ENCODE measurements at places on chromosomes 2 and 18.

GRCh38 chr18:31648966-31649429 lies 35.4 kb downstream of the B4GALT6 start:
- no peak for DNase-seq

DNA sequence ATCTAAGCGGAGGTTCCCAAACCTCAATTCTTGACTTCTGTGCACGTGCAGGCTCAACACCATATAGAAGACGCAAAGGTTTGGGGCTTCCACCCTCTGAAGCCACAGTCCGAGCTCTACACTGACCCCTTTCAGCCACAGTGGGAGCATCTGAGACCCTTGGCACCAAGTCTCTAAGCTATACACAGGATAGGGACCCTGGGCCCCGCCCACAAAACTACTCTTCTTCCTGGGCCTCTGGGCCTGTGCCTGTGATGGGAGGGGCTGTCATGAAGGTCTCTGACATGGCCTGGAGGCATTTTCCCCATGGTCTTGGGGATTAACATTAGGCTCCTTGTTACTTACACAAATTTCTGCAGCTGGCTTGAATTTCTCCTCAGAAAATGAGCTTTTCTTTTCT lies 1374.1 kb upstream of the NXPH2 start:
- no peak for DNase-seq

DNA sequence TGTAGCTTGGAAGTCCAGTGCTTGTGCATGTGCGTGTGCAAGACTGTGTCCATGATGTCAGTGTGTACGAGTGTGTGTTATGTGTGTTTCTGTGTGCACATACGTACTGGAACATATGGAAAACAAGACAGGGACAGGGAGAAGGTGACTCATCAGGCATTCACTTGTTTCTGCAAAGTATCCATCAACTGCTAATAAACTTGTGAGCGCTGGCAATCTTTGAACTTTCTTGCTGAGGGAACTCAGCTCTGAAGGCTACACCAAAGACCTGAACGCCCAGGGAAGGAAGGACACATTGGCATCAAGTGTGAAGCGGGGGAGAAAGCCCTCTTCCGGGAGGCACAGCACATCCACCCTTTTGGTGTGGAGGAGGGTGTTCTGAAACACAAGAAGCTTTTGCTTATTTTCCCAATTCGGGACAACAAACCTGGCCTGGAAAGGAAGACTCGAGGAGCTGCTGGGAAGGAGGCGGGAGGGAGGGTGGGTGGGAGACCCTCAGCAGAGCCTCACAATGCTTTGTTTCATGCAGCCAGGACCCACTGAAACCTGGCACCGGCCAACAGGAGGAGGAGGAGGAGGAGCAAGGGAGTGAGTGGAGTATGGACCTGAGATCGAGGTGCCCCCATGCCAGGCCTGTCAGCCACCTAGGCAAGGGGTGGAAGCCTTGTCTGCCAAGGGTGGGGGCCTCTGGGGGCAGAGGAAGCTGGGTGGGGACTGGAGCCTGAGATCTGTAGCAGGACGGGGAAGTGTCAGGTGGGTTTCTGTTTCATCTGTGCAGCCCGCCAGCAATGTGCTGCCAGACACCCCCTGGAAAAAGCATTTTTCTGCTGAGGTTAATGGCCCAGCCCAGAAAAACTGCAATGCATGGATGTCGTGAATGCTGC lies 26.8 kb downstream of the SMAD7 start:
- no peak for DNase-seq

DNA sequence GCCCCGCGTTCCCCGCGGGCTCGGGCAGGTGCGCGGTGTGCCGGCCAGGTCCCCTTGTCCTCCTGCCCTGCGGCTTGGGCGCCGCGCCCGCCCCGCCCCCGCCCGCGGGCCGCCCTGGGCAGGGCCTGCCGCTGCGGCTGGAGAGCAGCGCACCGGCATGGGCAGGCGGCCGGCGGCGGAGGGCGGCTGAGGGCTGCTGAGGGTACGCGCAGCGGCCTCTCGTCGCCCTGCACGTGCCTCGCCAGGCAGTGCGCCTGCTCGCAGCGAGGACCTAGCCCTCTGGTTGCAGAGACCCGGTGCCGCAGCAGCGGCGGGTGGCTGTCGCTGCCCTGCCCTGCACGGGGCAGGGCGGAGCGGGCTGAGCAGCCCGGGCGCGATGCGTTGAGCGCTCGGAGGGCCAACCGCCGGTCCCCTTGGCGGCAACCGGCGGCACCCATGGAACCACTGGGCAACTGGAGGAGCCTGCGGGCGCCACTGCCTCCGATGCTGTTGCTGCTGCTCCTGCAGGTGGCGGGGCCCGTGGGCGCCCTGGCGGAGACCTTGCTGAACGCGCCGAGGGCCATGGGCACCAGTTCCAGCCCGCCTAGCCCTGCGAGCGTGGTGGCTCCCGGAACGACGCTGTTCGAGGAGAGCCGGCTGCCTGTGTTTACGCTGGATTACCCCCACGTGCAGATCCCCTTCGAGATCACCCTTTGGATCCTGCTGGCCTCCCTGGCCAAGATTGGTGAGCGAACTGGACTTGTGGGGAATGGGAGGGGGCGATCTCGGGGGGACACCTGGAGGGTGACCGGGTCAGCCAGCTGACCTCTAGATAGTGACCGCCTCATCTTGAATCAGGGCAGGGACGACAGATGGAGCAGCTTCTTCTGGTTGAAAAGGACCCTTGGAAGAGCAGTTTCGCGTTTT lies at the start of gene SLC9A2:
TSS of gene SLC9A2 (plus strand) at position 140 of the 906 bp plus-strand sequence. CDS start at position 436, 296 bp downstream.
- peak; percentile 10 for DNase-seq

DNA sequence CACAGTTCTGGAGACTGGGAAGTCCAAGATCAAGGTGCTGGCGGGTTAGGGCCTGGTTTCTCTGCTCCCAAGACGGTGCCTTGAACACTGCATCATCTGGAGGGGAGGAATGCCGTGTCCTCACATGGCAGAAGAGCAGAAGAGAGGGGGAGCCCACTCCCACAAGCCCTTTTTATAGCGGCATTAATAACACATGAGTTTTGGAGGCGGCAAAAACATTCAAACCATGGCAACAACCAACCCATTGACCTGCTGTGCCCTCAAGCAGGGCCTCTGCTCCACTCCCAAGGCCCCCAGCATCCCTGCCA lies 62.0 kb downstream of the SMAD7 start:
- DNase-seq = no peak

GRCh38 chr2:14543284-14543683 lies 89.2 kb upstream of the LRATD1 start:
- no peak for DNase-seq

DNA sequence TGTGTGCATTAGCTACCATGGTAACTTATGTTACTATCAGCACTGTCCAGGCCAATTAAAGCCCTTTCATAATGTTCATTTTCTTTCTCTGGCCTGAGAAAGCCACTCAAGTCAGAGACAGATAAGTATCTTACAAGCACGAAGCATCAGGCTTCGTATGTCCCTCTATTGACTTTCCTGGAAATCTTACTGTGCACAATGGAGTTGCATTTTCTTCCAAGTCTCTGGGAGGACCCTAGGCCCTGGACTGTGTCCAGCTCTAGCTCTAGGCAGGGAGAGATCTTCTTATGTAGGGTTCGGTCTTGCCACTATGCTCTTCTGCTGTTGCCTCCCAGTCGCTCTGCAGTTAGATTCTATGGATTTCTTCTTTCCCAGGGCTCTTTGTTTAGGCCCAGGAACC lies 40.0 kb upstream of the ITGA6 start:
- no peak for DNase-seq

GRCh38 chr2:25497918-25498407 lies 156.2 kb upstream of the DNMT3A start:
- no peak for DNase-seq

DNA sequence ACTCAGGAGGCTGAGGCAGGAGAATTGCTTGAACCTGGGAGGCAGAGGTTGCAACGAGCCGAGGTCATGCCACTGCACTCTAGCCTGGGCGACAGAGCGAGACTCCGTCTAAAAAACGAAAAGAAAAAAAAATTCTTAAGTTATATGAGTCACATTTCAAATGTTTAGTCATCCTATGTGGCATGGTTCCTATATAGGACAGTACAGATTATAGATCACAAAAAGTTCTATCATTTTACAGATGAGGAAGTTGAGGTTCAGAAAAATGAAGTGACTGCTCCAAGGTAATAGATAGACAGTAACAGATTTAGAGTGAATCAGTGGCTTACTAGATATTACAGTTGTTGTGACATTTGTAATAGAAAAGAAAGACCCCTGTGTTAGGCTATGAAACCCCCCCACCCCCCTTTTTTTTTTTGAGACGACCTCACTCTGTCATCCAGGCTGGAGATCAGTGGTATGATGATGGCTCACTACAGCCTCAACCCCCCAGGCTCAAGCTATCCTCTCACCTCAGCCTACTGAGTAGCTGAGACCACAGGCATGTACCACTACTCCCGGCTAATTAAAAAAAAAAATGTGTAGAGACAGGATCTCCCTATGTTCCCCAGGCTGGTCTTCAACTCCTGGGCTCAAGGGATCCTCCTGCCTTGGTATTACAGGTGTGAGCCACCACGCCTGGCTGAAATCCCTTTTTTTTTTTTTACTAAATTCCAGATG lies 22.7 kb downstream of the PTPN4 start:
- no peak for DNase-seq

DNA sequence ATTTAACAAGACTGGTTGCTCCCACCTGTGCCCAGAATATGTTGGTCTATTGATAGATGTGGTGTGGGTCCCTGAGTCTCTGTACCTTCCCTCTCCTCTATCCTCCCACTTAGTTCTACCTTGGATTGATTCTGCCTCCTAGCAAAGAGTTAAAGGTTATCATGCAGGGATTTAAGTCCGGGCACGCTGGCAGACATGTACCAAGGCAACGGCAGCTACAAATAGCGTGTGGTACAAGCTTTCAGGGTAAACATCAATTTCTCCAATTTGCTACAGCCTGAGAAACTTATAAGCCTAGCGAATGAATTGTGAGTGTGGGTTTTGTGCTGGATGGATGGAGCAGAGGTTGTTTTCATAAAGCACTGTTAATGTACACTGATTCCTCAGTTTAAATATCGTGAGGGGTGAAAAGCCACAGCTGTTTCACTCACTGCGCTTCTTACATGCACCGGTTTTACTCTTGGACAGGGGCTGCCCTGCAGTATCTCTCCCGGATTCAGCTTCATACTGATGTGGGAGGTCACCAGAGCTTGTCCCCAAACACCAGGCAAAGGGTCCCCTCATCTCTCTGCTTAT lies 289.8 kb downstream of the ICOS start:
- DNase-seq = no peak

DNA sequence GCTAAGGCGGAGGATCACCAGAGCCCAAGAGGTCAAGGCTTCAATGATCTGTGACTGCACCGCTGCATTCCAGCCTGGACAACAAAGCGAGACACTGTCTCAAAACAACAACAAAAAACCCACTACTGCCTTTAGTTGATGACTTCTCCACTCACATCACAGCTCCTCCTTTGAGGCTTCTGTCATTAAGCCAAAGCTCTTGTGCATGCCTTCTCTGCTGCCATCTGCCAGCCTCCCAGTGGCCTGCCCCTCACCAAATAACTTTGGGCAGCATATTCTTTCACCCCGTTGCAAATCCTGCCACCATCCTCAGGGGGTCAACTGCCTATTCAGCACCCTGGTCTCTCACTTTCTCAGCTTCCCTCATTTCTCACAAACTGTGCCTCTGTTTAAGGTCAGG lies 27.5 kb downstream of the OSBPL1A start:
- DNase-seq = no peak

DNA sequence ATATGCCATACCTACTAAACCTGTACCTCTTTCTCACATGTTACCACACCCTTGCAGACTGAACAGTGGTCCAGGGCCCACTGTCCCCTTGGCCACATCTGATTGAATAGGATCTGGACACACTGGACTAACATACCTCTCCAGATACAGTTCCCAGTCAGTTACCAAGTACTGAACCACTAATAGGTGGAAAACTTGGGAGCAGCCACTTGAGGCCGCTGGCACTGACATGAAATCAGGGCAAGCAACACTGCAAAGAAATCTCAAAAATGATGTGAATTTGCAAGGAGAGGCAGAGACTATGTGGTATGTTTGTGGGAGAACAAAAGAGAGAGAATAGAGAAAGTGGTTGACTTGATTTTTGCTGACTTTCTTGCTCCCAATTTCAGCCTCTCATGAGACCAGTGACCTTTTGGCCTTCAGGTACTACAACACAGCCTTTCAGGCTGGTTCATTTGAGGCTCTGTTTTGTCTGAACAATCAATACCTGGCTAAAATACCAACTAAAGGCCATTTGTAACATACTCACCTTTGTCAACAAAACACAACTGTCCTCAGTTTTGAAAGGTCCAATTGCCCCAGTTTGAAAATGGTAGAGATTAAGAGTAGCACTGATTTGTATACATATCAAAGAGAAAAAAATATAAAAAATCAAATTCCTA lies 7.8 kb downstream of the GRB14 start:
- no peak for DNase-seq

- no peak for DNase-seq
Observed at GRCh38 chr2:170207901-170208300, 30.0 kb downstream of the MYO3B start.

GRCh38 chr2:241381872-241382271 lies 25.8 kb downstream of the FARP2 start:
- DNase-seq = no peak

DNA sequence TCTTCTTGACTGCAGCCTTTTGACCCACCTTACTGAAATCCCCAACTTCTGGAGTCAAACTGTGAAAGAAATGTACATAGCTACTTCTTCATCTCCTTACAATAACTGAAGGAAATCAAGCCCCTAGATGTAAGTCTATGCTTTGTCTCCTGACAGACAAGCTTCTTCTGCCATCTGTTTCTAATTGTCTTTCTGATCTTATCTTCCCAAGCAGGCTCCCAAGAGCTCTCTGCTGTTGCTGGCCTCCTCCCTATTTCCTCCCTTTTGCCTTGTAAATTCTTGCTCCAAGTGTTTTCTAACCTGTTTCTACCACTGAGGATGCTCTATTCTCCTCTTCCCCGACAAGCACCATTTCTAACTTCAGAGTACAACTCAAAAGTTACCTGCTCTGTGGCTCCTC lies 77.4 kb upstream of the OSR1 start:
- DNase-seq = no peak

DNA sequence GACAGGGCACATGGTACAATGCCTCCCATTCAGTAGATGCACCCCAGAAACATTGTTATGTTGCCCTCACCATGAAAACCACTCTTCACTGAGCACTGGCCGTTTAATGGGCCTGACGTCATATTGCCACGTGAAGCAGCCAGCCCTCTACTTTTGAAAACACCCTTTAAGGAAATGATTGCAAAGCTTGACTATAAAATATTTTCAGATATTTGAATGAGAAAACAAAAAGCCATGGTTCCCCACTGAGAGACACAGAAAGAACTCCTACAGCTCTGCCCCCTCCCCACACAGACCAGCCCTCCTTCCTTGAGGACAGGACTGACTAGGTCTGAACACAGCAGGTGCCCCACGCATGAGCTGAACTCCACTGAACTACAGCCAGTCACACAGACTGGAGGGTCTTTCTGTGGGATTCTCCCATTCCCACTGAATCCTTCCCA lies 349.1 kb downstream of the ANAPC1 start:
- no peak for DNase-seq
